ENCODE measurements at places on chromosomes 5 and 9.
A peak's percentile ranks its signal among the peaks of the same experiment; 100 is the strongest.

GRCh38 chr5:22470408-22470807 is 382.7 kb downstream of the CDH12 start:
- no peak for DNase-seq

DNA sequence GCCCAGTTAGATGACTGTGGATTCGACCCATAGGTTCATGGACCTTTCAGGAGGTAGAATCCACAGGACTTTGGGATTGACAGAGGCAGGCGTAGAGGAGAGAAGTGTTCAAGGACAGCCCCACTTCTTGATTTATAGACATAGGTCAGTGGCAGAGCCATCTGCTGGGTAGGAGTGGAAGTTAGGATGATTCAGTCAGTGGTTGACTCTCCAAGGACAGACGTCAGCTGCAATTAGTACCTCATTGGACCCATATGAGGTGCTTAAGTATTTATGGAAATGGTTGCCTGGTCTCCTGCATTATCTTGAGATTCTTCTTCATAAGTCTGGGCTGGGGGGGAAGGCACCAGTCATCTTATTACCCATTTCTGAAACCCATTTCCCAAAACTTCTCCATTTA is 70.9 kb downstream of the SH3RF2 start:
- no peak for DNase-seq

DNA sequence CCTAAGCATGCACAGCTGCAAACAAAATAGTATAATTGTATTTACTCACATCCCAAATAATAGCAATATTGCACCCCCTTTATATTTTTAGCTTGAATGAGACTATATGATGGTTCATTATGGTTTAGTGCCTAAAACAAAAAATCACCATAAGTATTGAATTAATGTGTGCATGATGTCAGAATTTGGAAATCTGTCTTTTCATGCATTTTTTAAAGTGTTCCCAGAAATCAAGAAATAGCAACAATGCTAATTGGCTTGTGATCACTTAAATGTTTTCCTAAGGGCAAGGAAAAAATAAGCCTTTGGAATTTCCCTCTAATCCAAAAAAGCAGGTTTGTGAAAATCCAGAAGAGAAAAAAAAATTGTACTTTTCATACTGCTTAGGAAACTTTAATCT is 50.9 kb upstream of the ITGA2 start:
- no peak for DNase-seq

GRCh38 chr5:41656597-41656996 is 146.2 kb upstream of the PLCXD3 start:
- DNase-seq = no peak

- no peak for DNase-seq
Observed at GRCh38 chr5:10660135-10660534, 96.3 kb downstream of the ANKRD33B start.

DNA sequence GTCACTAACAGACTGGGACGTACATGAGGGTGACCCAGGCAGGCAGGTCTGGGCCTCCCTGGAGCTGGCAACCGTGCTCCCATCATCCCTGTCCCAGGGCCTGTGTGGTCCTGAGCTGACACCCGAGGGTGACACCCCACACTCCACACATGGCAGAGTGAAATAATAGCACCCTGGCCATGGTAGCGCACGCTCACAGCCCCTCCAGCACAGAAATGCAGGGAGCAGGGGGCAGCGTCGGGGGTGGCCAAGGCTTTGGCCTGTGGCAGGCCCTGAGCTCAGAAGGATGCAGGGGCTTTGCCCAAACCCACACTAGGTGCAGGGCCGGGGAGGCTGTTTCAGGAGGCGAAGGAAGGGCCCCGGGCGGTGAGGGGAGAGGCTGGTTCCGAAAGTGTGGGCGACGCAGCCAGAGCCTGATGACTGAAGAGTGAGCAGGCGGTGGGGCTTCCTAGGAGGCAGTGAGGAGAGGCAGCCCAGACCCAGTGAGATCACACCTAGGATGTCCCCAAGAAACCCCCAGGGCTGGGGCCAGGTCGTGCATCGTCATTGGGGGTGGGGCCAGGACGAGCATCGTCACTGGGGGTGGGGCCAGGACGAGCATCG is 12.9 kb downstream of the OR2V2 start:
- DNase-seq = peak; percentile 78

DNA sequence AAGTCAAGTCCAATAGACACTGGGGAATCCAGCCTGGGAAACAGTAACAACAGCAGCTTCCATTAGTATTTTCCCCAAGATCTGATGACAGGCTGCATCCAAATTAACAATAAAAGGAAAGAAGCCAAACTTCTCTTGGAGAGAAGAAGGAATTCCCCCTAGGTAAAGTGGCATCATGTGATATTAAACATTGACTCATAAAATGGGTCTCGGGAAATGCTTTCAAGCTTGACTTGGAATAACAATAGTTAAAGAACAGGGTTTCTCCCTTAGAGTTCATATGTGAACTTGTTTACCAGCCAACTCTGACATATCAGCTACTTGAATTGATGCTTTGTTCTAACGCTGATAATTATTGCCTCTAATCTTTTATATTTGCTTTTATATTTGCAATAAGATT is 45.4 kb downstream of the ENTREP1 start:
- no peak for DNase-seq

GRCh38 chr5:106907979-106908378 is 762.8 kb downstream of the EFNA5 start:
- DNase-seq = no peak

DNA sequence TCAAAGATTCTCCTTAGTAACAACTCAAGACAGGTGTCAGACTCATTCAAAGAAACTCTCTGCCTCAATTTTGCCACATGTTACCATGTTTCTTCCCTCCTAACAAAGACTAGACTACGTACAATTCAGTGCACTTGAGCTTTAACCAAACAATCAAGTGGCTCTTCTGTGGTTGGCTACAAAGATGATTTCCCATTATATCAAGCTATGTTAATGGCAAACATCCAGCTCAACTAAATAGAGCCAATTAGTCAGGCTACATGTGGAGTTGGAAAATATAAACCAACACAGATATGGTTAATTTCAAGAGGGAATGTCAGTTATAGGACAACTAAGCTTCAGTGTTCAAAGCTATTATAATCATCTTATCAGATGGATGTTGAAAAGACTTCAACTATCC is 29.2 kb upstream of the ADRA1B start:
- DNase-seq = no peak

- DNase-seq = no peak
Observed at GRCh38 chr5:2746561-2747032, 4.9 kb downstream of the IRX2 start.

- no peak for DNase-seq
Observed at GRCh38 chr5:99355881-99356280, 427.1 kb upstream of the CHD1 start.

- DNase-seq = no peak
Observed at GRCh38 chr5:89417515-89417914, 534.5 kb upstream of the MEF2C start.

GRCh38 chr9:78892769-78893168 is 595.8 kb downstream of the PSAT1 start:
- no peak for DNase-seq

DNA sequence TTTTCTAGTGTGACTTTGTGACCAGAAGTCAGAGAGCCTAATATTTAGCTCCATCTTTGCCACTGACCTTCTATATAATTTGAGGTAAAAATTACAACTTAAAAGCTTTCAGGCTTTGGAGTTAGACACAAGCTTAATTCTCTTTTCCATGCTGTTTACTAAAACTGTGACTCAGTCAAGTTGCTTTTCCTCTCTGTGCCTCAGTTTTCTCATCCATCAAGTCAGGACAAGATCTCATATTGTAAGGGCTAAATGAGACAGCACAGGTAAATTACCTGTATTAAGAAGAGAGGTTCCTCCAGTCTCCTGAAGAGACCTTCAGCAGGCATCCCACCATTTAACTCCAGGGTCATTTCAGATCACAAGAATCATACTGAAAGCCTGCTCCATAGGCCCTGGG is 339.2 kb downstream of the ASTN2 start:
- no peak for DNase-seq

DNA sequence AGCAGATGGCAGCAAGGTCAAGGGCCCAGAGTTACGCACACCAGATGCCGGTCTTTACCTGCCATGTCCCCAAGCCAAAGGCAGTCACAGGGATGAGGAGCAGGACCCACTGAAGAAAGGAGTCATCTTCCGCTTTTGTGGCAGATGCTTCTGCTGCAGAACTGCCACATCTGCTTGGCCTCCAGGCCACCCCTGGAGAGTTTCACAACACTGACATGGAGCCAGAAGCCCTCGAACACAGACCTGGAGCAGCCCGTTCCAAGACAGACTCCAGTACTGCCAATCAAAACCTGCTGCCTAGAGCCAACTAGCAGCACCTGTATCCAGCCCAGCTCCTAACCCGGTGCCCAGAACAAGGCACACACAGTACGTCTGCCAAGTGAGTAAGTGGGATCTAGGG is 1.5 kb downstream of the SURF1 start:
- no peak for DNase-seq

DNA sequence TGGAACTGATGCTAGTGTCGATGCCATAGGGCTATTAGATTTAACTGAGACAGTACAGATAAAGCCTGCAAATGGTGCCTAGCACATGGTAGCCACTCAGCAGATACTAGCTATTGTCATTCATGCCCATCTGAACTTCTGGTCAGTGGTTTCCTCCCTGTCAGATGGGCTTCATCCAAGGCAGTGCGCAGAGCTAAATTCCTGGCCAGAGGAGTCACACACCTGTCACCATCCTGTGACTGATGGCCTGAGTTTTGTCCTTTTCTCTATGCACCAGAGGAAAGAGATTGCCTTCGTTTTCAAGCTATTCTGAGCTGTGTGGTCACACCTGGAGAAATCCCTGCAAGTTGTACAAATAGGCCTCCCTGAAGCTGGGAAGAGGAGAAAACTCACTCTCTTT is 34.7 kb downstream of the MSX2 start:
- no peak for DNase-seq

DNA sequence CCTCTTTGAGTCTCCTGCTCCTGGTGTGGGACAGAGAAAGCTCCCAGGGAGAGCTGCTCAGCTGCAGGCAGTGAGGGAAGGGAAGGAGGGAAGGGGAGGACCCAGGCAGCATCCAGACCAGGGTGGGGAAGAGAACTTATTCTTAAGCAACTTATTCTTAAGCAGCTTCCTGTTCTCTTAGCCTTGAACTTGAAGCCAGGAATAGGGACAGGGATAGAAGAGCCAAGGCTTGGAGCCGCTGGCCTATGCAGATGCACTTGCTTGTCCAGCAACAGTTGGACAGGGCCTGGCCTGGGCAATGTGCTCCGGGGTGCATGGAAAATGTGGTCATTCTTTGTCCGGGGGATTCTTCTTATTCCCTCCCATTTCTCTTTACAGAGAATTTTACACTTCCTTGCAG is 31.4 kb upstream of the SPTLC1 start:
- DNase-seq = no peak

DNA sequence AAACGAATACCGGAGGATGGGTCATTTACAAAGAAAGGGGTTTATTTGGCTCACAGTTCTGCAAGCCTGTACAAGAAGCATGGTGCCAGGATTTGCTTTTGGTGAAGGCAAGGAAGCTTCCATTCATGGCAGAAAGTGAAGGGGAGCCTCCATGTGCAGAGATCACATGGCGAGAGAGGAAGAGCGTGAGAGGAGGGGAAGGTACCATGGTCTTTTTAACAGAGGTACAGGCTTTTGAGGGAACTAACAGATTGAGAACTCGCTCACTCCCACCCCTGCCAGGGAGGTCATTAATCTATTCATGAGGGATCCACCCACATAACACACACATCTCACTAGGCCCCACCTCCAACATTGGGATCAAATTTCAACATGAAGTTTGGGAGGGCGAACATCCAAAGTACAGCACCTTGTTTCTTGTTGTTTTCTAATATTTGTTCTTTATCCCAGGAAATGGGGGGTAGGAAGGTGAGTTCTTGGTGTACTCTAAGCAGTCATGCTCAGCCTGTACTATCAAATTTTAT is 18.5 kb downstream of the TMC1 start:
- no peak for DNase-seq

GRCh38 chr9:90927496-90927895 is 125.9 kb downstream of the SYK start:
- DNase-seq = no peak

GRCh38 chr5:180589771-180590542 is 1.3 kb downstream of the SCGB3A1 start:
- no peak for DNase-seq

GRCh38 chr9:134215699-134216448 is 51.5 kb upstream of the RNU6ATAC start:
- DNase-seq = no peak

- DNase-seq = no peak
Observed at GRCh38 chr5:172635038-172635437, 6.0 kb upstream of the NEURL1B start.

- no peak for DNase-seq
Observed at GRCh38 chr5:146785065-146785464, 93.5 kb downstream of the PPP2R2B start.

DNA sequence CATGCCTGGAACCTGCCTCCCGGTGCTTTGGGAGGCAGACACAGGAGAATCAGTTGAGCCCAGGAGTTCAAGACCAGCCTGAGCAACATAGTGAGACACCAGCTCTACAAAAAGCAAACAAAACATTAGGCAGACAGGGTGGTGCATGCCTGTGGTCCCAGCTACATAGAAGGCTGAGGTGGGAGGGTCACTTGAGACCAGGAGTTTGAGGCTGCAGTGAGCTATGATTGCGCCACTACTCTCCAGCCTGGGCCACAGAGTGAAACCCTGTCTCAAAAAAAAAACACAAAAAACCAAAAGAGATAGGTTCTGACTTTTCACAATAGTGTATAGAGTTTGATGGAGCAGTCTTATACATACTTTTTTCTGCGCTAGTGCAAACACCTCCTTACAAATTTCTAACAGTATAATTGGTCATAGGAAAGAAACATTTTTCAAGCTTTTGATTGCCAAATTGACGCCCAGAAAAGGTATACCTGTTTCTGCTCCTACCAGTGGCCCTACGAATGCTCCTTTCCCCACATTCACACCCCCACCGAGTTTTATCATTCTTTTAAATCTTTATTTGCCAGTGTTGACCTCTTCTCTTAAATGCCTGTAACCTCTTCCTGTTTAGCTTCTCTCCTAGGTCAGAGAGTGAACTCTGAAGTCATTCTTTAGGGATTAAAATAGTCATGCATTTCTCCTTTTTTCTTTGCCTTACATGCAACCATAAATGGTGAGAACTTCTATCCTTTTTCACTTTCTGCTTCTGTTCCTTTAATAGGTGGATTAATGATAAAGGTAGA is 7.5 kb downstream of the DOCK8 start:
- no peak for DNase-seq

- no peak for DNase-seq
Observed at GRCh38 chr5:91119217-91119616, 263.9 kb downstream of the ARRDC3 start.
